ENCODE measurements at places on chromosomes 16 and 17. TPM values are rescaled to one million over a fixed set of nuclear protein-coding genes. Genes with fewer than 3 reads are reported as not detected.

GRCh38 chr17:82015311-82015971 is 7.2 kb downstream of the CENPX start:
- DNase-seq, result no peak

GRCh38 chr16:53905028-53905427 is 201.1 kb downstream of the FTO start:
- DNase-seq, result no peak

GRCh38 chr16:31330553-31330890 is 24.5 kb upstream of the ITGAX start:
- no peak for DNase-seq

- DNase-seq, result no peak
Measured at GRCh38 chr16:11539641-11540050, 47.1 kb downstream of the LITAF start.

DNA sequence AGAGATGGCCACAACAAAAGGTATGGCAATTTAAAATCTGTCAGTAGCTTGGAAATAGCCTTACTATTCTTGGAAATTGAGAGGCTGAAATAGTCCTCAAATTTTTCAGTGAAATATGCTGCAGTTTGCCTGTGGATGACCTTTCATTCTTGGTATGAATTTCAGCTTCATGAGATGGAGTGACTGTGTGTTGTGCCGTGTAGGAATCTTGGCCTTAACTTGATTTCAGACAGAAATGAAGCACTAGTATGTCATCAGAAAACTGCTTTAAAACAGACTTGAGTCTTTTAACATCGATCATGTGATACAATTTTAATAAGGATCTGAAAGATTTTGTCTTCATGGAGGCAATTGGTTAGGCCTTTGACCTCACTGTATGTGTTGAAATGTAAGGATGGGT is 247.2 kb downstream of the CNTNAP4 start:
- no peak for DNase-seq

DNA sequence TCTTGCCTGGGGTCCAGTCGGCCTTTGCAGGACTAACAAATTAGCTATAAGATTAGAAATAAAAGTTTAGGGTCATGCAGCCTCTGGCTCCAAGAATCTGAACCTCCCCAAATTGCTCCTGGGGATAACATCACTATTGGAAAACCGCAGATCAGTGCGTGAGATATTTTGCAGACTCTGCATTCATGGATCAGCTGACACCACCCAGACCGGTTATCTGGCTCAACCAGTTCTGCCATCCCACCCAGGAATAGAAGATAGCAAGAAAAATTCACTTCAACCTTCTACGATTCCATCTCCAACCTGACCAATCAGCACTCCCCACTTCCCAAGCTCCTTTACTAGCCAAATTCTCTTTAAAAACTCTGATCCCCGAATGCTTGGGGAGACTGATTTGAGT is 4.3 kb upstream of the PGS1 start:
- DNase-seq, result no peak

GRCh38 chr16:11050944-11051343 is 106.6 kb downstream of the CLEC16A start:
- DNase-seq, result no peak

GRCh38 chr16:72434159-72434558 is 262.2 kb upstream of the PMFBP1 start:
- peak; percentile 71 for DNase-seq

- no peak for DNase-seq
Measured at GRCh38 chr16:11145819-11146211, 110.2 kb downstream of the SOCS1 start.

DNA sequence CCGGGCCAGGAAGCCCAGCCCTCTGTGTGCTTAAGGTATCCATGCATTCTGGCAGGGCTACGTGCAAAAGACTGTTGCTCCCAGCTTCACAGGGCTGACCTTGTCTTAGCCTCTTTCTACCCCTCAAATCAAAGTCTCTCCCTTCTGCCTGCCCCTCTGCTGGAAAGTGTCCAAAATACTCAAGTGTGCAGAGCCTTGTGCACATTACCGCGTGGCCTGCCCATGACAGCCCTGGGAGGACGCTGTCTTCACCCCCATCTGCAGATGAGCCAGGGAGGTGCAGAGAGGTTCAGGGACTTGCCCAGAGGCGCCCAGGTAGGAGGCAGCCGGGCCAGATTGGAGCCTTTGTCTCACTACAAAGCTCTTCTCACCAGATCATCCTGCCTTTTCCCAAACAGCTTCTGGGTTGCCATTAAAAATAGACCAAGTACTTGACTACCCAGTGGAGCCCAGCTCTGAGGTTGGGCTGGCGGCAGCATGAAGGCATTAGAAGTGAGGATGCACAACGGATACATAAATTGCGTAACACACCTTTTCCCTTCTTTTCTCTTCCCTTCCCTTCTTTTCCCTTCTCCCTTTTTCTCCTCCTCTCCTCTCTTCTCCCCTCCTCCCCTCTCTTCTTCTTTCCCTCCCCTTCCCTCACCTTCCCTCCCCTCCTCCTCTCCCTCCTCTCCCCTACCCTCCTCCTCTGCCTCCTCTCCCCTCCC is 3.5 kb downstream of the CACNG4 start:
- DNase-seq, result no peak

GRCh38 chr17:4858068-4858881 is 25.1 kb downstream of the MINK1 start:
- DNase-seq, result no peak

DNA sequence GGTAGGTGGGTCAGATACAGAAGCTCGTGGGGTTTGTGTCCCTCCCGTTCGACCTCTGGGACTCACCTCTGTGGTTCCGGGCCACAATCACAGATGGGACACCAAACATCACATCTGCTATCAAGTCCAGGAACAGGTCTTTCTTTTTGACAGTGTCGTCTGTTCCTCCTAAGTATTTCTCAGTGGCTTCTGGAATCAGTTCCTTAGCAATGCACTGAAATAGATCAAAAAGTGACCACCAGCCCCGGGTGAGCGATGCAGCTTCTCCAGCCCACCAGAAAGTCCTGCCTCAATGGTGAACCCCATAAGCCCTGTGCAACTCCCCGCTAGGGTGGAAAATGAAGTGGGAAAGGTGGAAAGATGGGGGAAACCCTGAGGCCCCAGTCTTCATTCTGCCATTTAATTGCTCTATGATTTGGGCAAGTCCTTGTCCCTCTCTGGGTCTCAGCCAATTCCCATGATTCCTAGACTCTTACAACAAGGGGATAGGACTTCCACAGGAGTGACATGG is 22.4 kb downstream of the CES1 start:
- DNase-seq, result no peak

GRCh38 chr17:81379523-81379942 is 15.7 kb upstream of the BAHCC1 start:
- no peak for DNase-seq

DNA sequence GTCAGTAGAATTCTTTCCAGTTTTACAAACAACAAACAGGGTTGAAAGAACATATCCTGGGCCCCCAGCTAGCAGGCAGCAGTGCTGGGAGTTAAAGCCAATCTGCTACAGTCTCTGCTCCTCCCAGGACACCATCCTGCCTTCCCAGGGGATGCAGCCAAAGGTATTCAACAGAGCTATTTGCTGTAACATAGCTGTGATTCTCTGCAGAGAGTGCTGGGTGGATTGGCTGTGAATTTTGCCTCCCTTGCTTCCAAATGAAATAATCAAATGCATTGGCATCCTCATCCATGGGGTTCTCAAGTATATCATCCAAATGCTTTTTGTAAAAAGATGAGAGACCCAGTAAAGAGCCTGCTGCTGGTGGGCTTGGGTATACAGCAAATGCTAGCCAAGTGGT is 124.3 kb downstream of the NPIPB5 start:
- DNase-seq, result no peak

DNA sequence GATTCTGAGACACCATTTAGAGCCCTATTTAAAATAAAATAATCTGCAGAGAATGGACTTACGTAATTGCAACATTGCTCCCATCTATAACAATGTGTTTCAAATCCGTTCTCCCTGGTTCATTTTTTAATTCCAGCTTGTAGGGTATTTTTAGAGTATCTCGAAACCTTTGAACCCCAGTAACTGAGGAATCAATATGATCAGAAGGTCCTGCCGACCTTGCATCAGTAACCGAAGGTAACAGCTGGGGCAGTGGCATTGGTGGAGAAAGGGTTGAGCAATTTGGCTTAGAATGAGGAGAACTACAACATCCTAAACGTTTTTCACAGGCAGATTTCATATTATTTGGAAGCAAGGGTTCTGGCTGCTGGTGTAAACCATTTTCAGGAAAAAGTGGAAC is 49.3 kb downstream of the N4BP1 start:
- no peak for DNase-seq

DNA sequence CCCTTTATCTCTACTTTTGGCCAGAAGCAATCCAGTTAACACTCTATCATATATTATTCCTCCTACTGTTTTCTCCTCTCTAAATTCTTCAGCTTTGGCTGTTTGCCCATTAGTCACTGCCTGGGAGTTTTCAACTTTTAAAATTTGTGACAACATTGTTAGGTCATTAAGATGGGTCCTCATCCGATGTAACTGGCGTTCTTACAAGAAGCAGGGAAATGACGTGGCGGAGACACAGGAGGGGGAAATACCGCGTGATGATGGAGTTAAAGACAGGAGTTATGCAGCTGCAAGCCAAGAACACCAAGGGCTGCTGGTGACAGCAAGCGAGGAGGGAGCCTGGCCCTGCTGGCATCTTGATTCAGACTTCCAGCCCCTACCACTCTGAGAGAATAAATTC is 34.8 kb upstream of the CPHXL start:
- DNase-seq, result peak; percentile 39

- no peak for DNase-seq
Measured at GRCh38 chr16:8099586-8099985, 490.7 kb downstream of the TMEM114 start.

DNA sequence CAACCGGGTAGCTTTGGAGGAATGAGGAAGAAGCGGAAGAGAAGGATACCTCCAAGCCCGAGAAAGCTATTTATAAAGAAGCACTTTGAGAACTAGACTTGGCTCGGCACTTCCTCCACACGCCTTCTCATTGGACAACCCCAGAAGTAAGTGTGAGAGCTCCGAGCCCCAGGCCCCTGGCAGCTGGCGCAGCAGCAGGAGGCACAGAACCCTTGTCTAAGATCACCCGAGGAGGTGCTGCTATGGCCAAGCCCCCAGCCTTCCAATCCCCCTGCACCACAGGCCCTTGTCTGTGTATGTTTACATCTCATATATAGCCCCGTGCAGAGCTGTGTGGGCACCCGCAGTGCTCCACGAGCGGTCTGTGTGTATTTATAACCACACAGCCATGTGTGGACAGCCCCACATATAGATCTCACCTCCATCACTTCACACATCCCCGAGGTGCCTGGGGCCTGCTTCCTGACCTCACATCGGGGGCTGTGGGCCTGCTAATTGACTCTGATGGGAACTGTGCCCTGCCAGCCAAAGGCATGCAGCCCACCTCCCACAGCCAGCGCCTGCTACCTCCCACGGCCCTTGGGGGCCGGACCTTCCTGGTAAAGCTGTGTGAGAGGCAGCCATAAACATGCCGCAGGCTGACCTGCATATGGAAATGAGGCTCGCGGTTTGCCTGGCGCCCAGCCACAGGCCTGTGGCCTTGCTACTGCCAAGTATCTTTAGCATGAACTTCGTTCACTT is 96.1 kb downstream of the C17orf67 start:
- peak; percentile 92 for DNase-seq

GRCh38 chr17:31260151-31260550 is 36.9 kb downstream of the OMG start:
- DNase-seq, result no peak

GRCh38 chr17:54947396-54947795 is 21.1 kb downstream of the COX11 start:
- DNase-seq, result no peak

DNA sequence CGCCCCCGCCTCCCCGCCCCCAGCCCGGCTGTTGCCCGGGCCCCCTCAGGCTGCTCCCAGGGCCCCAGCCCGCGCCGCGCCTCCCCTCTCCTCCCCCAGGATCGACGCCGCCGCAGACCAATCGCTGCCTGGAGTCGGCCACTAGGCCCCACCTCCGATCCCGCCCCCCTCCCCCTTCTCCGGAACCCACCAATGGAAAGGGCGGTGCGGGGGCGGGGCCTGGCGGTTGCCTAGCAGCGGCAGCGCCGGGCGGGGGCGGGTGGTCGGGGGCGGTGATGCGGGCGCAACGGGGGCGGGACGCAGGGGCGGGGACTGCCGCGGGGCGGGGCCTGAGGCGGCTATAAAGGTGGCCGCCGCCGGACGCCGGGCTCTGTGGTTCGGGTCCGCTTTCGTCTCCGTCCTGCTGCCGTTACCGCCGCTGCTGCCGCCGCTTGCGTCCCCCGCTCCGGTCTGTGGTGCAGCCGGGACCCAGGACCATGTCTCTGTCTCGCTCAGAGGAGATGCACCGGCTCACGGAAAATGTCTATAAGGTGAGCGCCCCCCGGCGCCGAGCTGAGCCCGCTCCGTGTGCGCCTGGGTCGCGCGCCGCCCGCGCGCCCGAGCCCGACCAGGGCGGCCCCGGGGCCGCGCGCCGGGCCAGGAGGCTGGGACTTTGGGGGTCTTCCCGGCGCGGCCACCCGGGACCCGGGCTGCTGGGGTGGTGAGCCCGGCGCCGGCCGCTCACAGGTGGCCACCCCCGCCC is at the start of gene BAIAP2:
BAIAP2 (plus strand) TSS at position 373 of the 742 bp plus-strand sequence; CDS start at position 477, 104 bp downstream.
- peak; percentile 89 for DNase-seq

- DNase-seq, result no peak
Measured at GRCh38 chr17:55420067-55420775, 1.4 kb downstream of the MMD start.

GRCh38 chr16:2852003-2852730 is 5.8 kb downstream of the PRSS22 start:
- DNase-seq, result no peak

DNA sequence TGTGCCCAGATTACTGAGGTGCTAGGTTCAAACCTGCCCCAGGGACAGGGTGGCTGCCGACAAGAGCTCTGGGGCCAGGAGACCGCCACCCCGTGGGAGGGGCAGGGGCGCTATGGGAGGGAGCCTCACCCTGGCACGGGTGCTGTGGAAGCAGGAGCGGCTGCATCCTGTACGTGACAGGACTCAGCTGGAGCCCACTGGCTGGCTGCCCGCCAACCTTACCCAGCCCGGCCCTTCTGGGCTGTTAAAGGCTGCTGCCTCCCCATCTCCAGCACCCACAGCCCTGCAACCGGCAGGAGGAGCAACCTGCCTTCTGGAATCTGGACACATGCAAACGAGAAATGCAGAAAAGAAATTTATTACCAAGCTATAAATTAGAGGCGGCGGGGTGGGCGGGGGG is 11.2 kb downstream of the PAM16 start:
- DNase-seq, result no peak

DNA sequence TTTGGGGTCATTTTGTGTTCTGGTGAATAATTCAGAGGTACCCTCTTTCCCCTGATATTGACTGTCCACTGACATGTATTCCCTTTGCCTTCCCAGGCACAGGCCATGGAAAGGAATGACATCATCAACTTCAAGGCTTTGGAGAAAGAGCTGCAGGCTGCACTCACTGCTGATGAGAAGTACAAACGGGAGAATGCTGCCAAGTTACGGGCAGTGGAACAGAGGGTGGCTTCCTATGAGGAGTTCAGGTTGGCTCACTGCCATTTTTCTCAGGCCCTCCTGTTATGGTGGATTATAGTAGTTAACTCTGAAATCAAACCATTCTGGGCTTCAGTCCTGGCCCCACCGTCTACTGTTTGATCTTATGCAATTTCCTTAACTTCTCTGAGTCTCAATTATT is 1.6 kb upstream of the EFTUD2 start:
- DNase-seq, result peak; percentile 90

The CDYL2 gene
- polyA plus RNA-seq, result 1.1 TPM

The GNAO1 gene
- polyA plus RNA-seq, result 0.14 TPM

The NPIPB6 gene
- 0.23 TPM for polyA plus RNA-seq

The NLRC3 gene
- polyA plus RNA-seq, result not detected

The HSD11B2 gene
- 0.15 TPM for polyA plus RNA-seq

The KIF2B gene
- polyA plus RNA-seq, result not detected

The GSE1 gene
- 13.0 TPM for polyA plus RNA-seq

The ITGAL gene
- polyA plus RNA-seq, result not detected

The DRC3 gene
- polyA plus RNA-seq, result 0.37 TPM

The SLC52A1 gene
- not detected for polyA plus RNA-seq

The SLC4A1 gene
- not detected for polyA plus RNA-seq

The HSD17B1 gene
- polyA plus RNA-seq, result 0.40 TPM
